ENCODE measurements at places on chromosomes 2 and 18.

DNA sequence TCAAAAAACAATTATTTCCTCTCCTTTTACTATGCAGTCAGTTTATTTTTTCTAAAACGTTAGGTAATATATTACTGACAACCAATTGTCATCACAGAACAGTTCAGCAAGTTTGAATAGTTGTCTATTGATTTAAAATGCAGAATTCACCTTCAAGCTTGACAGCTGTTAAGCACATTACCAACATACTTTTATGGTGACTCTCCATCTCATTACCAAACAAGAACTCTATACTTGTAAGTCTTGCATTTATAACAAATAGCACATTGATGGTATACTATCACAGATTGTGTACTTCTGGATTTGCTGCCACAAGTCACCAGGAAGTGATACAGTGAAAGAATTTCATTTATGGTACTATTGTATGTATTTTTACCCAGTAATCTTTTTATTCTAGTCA is 99.4 kb upstream of the PPP1CB start:
- no peak for DNase-seq

GRCh38 chr2:29479401-29479800 is 364.2 kb downstream of the CLIP4 start:
- no peak for DNase-seq

DNA sequence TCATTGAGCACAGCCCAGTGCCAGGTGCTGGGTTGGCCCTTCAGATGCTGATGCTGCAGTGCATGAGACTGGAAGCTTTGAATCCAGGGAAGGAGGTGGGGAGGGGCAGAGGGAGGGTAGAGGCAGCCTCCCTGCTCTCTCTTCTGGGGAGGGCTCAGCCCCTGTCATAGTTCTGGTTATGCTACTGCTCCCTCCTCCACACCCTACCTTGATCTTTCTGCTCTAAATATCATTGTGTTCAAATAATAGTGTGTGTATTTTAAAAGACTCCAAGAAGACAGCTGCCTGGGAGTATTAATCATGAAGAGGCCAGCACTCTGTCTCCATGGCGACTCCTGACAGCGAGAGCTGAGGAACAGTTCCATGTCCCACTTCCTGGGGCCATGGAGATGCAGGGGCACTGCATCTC is 3.8 kb upstream of the EGR4 start:
- peak; percentile 25 for DNase-seq

DNA sequence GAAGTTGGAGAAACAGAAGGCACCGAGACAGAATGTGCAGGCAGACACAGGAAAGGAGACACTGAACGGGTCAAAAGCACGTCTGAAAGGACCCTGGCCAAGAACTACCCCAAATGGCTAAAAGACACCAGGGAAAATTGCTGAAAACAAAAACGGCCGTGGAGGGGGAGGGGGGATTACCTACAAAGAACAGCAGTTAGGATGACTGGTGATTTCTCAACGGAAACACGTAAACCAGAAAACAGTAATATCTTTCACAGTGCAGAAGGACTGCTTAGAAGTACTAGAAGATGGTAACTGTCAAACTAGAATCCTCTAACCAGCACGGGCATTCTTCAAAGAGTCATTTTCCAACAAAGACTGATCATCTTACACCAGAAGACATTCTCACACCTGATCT is 142.6 kb downstream of the HDAC4 start:
- no peak for DNase-seq

GRCh38 chr18:68742206-68742605 is 27.3 kb upstream of the TMX3 start:
- DNase-seq = no peak

DNA sequence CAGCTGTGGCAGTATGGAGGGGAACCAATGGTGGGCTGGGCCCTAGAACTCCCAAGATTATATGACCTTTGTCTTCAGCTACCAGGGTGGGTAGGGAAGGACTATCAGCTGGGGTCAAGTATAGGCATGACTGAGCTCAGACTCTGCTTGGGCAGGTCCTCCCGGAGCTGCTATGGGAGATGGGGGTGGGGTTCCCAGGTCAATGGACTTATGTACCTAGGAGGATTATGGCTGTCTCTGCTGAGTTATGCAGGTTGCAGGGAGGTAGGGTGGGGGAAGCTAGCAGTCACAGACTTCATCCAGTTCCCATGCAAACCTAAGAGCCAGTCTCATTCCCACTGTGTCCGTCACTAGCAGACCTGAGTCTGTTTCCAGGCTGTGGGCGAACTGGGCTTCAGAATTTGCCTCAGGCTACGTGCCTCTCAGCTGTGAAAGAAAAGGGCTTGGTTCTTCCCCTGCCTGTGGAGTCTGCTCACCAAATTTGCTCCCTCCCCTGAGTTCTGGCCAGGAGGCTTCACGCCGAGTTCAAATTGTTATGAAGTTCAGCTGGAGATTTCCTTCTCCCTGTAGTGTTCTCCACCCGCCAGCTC is 985.8 kb upstream of the NRXN1 start:
- DNase-seq = no peak

- no peak for DNase-seq
Observed at GRCh38 chr2:188984680-188985079, 10.5 kb downstream of the COL3A1 start.

DNA sequence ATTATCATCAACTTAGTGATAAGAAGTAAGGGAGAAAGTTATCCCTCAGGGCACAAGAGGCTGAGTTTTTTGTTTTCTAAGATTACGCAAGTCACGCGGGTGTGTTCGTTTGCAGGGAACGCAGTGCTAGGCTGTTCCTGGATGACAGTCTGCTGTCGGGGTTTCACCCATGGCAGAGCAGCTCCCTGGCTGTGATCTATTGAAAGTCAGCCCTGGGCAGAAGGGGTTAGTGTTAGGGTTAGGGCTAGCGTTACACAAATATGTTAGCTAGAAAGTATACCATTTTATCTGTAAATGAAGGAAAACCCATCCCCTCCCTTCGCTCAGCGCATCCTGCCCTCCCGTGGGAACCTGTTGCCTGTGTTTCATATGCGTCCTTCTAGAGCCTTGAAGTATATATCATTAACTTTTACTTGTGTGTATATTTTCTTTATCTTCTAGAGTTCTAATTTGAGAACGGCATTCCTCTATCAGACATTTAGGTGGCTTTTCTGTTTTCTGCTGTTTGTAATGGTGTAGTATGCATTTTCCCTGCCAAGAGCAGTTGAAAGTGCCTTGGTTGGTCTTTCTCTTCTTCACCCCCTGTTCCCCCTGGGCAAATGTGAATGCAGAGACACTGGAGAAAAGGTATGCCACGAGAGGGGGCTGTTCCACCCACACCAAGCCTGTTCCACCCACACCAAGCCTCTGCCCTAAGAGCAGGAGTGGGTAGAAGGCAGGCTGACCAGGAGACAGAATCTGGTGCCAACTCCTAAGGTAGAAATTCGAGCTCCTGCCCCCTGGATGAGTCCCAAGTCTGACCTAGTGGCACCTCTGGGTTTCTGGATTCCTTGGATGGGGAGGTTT is 47.0 kb downstream of the ARMC9 start:
- DNase-seq = no peak

DNA sequence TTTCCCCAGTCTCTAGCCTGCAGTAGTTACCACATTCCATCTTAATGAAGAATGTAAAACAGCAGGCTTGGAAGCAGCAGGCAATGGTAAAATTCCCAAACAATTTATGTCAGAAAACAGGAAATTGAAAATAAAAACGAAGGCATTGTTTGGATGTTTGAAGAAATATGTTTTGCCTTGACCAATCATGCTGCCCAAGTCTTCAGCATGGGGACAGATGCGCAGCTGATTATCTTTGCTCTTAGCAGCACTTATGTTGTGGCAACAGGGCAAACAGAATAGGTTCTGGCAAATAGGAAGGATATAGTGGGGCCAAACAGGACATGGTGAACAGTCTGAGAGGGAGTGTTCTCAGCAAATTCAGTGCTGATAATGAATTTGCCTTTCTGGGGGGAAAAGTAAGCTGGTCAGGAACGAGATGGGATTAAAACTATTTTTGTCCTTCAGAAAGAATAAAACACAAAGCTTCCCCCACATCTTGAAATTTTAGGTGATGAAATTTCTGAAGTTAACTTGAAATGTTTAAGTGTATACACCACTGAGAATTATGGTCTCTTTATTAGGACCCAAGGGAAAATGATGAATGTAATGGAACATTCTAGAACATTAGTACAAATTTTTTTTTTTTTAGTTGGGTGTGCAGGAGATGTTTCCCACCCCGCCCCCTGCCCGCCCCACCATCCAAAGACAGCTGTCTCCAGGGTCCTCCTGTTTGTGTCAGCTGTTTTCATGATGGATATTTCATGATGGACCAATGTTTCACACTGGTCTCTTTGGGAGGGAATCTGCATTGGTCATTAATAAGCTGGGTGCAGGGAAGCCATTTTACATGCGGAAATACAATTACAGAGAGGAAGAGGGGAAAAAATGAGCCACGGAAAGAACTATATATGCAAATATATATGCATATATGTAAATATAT is 239.5 kb upstream of the REV1 start:
- DNase-seq = no peak

GRCh38 chr18:80124131-80124530 is 15.1 kb downstream of the ADNP2 start:
- DNase-seq = no peak

GRCh38 chr2:53129851-53130250 is 637.8 kb upstream of the CHAC2 start:
- DNase-seq = no peak

DNA sequence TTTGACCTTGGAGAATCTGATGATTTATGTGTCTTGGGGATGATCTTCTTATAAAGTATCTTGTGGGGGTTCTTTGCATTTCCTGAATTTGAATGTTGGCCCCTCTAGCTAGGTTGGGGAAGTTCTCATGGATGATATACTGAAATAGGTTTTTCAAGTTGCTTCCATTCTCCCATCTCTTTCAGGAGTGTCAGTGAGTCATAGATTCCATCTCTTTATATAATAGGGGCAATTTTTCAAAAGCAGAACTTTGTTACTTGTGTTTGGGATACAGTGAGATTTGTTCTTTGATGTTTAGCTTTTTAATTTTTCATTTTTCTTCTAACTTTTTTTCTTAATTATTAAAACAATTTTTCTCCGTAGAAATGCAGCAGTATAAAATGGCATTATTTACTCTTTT is 19.4 kb downstream of the TMEM87B start:
- no peak for DNase-seq

GRCh38 chr2:51612387-51612786 is 580.5 kb upstream of the NRXN1 start:
- DNase-seq = no peak

GRCh38 chr2:188693111-188693510 is 281.1 kb upstream of the COL3A1 start:
- DNase-seq = no peak

DNA sequence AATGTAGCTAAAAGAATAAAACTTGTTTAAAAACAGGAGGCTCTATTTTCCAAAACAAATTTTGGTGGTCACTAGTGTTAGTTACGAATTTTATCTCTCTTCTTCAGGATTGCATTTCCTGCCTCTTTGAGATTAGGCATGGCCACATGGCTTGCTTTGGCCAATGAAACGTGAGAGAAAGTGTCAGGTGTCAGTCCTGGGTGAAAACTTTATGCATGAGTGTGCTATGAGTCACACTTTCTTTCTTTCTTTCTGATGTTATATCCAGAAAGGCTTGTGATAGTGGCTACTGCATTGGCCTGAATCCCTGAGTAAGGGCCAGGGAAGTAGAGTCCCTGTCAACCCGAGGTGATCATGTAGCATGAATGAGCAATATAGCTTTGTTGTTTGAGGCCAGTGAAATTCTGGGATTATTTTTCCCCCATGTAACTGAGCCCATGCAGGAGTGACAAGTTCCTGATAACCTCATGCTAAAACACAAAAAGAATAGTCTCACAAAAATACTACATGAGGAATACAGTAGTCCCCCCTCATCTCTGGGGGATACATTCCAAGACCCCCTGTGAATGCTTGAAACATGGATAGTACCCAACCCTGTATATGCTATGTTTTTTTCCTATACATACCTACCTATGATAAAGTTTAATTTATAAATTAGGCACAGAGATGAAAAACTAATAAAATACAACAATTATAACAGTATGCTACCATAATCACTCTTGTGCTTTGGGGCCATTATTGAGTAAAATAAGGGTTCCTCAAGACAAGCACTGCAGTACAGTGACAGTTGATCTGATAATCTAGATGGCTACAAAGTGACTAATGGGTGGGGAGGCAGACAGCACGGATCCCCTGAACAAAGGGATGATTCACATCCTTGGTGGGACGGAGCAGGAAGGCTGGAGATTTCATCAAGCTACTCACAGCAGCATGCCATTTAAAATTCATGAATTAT is 109.5 kb downstream of the CDC42EP3 start:
- no peak for DNase-seq

DNA sequence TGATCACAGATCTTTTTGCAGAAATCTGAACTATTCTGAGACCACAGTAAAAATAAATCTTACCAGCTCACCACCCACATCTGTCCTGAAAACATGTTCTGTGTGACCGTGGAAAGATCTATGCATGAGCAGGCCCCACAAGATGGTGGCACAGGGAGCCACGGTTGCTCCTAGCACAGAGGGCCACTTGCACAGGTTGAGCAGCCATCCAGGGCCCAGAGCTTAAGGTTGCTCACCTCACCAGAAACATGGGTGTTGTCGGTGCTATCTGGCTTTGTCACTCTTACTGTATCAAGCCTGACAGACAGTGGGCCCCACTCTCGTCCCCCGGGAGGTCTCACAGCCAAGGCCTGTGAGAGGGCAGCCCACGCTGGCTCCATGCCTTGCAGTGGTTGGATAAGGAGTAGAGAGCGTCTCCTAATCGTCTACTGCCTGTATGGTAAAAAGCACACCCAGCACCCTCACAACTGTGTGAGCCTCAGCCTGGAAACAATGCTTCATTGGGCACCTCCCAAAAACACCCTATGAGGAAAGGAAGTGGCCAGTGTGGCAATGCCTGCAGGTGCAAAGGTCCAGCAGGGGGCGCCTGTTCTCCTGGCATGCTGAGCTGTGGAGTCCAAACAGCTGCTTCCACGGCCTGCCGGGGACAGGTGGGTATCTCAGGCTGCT is 19.6 kb downstream of the TUBB6 start:
- peak; percentile 61 for DNase-seq

DNA sequence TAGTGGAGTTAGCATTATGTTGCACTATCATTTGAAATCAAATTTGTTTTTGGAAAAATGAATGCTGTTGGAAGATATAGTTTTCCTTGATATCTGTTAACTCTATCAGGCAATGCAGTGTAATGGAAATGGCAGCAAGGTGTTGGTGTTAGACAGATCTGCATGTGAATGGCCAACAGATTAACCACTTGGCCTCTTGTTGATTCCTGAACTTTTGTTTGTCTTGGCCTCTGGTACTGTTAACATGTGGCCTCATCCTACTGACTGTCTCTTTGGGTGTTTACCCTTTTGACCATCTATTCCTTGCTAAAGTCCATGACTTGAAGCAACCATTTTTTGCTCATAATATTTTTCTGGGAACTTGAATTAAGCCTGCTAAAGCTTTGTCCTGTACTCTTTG is 110.2 kb upstream of the CDH2 start:
- DNase-seq = no peak

DNA sequence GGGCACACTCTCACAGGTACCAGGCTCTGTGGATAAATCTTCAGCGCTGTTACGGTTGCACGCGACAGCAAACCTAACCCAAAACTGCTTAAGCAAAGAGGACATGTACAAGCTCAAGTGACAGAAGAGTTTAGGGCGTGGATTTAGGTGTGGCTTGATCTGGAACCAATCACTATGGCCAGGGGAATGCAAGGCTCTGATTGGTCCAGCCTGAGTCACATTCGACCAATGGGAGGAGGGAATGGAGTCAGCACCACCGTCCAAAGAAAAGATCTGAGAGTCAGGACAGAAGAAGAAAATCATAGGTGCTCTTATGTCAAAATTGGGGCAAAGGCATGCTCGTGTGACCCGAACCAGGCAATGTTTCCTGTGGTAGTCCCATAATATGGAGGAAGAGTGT is 139.0 kb downstream of the TRIM43 start:
- no peak for DNase-seq

- no peak for DNase-seq
Observed at GRCh38 chr18:67508146-67508545, 8.4 kb downstream of the DSEL start.
